ENCODE measurements at places on chromosomes 3 and 15. TPM values are rescaled to one million over a fixed set of nuclear protein-coding genes. Genes with fewer than 3 reads are reported as not detected.

DNA sequence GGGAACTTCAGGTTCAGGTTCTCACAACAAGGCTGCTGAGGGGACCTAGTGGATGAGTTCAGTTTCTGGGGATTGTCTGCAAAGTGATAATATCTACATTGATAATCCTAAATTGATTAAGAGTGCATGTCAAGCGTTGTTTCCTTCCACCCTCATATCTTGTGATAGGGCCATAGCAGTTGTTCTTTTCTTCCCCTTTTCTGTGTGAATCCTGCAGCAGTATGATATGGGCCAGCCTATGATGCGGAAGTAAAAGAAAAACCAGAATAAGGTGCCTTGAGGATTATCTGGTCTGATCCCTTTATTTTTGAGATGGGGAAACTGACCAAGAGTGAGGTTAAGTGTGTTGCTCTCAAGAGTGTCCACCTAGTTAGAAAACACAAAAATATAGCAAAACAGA lies 86.2 kb downstream of the MITF start:
- no peak overlapping the region for H3K27ac ChIP-seq
- H3K27me3 ChIP-seq: no peaks in the 10 kb centered on the region
- H3K4me1 ChIP-seq: peaks cover 2% of the 10 kb centered on the region
- H3K4me3 ChIP-seq: no peak overlapping the region
- no peak for DNase-seq

DNA sequence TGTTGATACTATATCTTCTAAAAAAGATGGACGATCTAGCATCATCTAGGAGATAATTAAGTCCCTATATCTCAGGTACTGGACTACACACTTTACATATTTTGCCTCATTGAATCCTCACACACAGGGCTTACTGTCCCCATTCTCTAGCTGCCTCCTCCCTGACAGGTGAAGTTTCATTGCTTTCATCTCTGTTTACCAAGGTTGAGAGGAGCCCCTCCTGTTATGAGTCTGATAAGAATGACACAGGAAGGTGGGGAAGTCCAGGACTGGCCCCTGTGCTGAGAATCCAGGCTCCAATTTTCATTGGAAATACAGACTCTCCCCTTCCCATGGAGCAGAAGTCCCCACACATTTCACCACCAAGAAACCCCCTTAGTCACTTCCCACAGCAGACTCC lies 105.2 kb downstream of the XXYLT1 start:
- peaks cover 7% of the 10 kb centered on the region for H3K4me1 ChIP-seq
- DNase-seq: no peak
- no peak overlapping the region for H3K4me3 ChIP-seq
- H3K36me3 ChIP-seq: no peaks in the 10 kb centered on the region
- no peaks in the 10 kb centered on the region for H3K27me3 ChIP-seq

GRCh38 chr3:127819086-127819485 lies 3.2 kb downstream of the MGLL start:
- no peak overlapping the region for H3K4me3 ChIP-seq
- peaks cover 31% of the 10 kb centered on the region for H3K4me1 ChIP-seq
- peaks cover 25% of the 10 kb centered on the region for H3K36me3 ChIP-seq
- H3K27ac ChIP-seq: peak overlapping the region; percentile 24
- H3K27me3 ChIP-seq: no peaks in the 10 kb centered on the region

LACTB gene
- 41.7 TPM for total RNA-seq

PXYLP1 gene
- total RNA-seq: 13.3 TPM

Data from IMR-90 (cell line).